A549 treated with AZD2906 at 1 μM for 4 hours (cell line): ENCODE measurements at places on chromosomes 13 and 19. TPM values are rescaled to one million over a fixed set of nuclear protein-coding genes. Genes with fewer than 3 reads are reported as not detected.

The LRRC25 gene
- total RNA-seq: 0.06 TPM in 1 of 5 replicates, not detected in the others

The SIGLECL1 gene
- not detected in 5 replicates for total RNA-seq

The AKAP8L gene
- 35.0 to 40.5 TPM (median 38.1 TPM) in 5 replicates for total RNA-seq

The ZNF98 gene
- total RNA-seq: not detected in 5 replicates

The RCBTB2 gene
- 1.0 to 1.3 TPM (median 1.1 TPM) in 5 replicates for total RNA-seq

The PPM1N gene
- 6.2 to 9.9 TPM (median 6.9 TPM) in 5 replicates for total RNA-seq

The SLC25A41 gene
- total RNA-seq: 0.08 to 0.15 TPM (median 0.14 TPM) in 4 of 5 replicates, not detected in the other
